Suppressor macrophage treated with lipopolysaccharide for 4 hours (primary cell): ENCODE measurements at places on chromosomes 1 and 21.

GRCh38 chr1:183630748-183631147, 4.8 kb downstream of the ARPC5 start:
- DNase-seq: no peak

DNA sequence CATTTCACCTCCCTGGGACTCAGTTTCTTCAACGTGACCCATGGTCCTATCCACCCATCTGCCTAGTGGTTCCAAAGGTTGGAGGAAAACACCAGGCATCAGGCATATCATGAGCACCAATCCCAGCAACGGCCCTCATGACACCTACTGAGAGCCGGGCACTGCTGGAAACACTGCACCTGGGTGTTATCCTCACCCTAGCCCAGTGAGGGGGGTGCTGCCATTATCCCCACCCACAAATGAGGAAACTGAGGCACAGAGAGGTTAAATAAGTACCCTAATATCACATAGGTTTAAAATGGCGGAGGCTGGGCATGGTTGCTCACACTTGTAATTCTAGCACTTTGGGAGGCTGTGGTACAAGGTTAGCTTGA, 206.9 kb downstream of the MATN1 start:
- DNase-seq: no peak

DNA sequence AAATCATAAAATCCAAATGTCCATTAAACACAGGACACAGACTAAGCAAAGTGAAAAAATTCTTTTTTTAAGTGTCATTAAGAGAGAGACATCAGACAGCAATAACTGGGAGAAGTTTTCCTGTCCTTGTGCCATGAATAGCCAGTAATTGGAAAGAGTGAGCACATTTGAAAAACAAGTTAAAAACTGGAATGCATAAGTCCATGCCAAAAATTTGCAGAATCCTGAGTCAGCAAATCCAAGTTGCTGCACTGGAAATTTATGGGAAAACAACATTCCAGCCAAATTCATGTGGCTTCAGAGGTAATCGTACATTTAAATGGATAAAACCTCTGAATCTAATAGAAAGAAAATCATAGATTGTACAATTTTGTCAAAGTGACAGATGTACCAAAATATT, 291.4 kb downstream of the LRRC40 start:
- DNase-seq: no peak

GRCh38 chr1:170296642-170297041, 150.9 kb downstream of the NTMT2 start:
- DNase-seq: no peak

DNA sequence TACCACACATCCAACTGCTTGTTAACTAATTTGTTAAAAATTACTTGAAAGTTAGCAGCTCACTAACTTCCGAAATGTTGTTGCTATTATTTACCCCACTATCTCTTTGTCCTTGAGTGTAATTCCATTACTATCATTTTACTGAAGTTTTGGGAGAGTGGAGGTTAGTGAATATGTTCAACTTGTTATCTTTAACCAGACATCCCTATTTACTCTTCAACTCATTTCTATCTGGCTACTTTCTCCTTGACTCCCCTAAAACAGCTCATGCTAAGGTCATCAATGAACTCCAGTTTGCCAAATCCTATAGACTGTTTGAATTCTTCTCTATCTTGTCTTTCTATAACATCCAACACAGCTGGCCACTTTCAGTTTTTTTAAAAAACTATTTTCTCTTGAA, 4.3 kb upstream of the C1orf116 start:
- DNase-seq: no peak
